ENCODE measurements at places on chromosomes 7 and 10. TPM values are rescaled to one million over a fixed set of nuclear protein-coding genes. Genes with fewer than 3 reads are reported as not detected.

Gene PIK3AP1
- 10.9 TPM for total RNA-seq

DNA sequence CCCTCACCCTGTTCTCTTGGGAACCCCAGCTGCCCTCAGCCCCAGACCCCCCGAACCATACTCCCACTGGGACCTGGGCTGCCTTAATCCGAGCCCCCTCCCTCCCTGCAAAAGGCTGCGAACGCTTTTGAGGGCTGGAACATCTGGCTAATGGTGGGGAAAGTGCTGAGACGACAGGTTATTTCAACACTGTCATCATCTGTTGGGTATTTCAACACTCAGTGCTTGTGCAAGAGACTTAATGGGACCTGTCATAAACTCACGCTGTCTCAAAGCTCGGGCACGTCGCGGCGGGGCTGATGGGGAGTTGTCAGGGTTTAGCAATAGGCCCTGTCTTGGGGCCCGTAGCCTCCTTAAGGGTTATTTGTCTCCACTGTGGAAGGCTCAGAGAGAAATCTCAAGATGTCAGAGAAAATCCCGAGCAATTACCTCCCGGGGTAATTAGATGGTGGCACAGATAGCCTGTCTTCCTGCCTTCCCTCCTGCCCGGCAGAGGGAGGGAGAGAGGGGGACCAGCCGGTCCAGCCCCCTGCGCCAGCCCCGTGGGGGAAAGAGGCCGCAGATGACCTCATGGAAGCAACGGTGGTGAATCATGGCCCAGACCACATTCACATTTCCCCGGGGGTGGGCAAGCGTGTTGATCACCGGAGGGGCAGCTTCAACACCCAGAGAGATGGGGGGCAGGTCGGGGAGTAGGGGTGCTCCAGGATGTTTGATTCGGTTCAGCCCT is 88.7 kb upstream of the MYL10 start:
- DNase-seq, result peak; percentile 61

Gene PIK3CG
- 2.3 TPM for total RNA-seq

DNA sequence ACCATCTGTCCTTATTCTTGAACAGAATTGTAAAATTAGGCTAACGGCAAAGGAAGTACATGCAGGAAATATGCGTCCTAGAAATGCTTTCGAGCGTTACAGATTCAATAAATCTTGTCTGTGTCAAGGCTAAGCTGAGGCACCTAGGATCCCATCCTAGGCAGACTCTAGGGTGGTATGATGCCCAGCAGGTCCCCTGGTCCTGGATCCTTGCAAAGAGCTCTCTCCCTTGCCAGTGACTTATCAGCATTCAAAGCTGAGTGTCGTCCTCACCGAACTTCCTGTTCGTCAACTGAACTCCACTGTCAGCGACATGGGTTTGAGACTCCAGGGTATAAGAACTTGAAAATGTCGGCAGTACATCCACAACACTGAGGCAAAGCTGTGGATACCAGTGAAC is 61.5 kb downstream of the AKR1E2 start:
- DNase-seq, result no peak

Gene SFTPA2
- 14.2 TPM for total RNA-seq

GRCh38 chr7:44226396-44226753 is 25.6 kb downstream of the YKT6 start:
- DNase-seq, result no peak

Gene AGAP5
- total RNA-seq, result 8.2 TPM
